ENCODE measurements at places on chromosomes 5 and 9.
A peak's percentile ranks its signal among the peaks of the same experiment; 100 is the strongest.

GRCh38 chr5:80926979-80927656 lies 33.0 kb upstream of the RASGRF2 start:
- DNase-seq, result no peak

DNA sequence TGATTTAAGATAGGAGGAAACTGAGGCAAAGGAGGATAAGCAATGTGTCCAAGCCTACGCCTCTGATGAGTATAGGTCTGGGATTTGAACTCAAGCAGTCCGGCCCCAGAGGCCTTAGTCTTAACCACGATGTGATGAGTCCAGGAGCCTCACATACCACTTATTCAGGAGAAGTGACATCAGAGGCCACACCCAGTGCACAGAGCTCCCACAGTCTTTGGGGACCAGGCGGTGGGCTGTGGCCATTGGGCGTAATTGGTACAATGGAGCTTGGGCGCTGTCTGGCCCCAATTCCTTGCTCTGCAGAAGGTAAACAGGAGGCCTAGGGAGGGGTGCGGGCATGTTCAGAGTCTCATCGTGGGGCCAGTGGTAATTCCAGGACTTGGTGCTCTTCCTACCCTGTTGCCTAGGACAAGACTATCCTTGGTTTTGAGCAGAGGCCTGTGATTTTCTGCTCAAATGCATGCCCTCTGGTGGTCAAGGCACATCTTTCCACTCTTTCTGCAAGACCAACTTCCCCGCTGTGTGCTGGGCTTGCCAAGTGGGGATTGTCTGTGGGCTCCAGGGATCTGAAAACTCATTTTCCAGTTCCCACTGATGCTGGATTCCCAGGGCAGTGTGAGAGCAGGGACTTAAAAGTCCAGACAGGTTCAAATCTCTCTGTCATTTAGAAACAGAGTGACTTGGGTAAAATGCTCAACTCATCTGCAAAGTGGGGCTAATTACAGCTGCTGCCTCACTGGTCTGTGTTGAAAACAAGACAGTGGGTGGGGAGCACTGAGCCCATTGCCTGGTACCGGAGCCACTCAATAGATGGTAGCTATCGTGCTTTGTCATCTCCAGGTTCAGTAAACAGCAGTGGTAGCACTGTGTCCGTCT lies 15.8 kb downstream of the NDST1 start:
- peak; percentile 60 for DNase-seq

- DNase-seq, result no peak
Observed at GRCh38 chr5:170075696-170076095, 30.0 kb upstream of the FOXI1 start.

DNA sequence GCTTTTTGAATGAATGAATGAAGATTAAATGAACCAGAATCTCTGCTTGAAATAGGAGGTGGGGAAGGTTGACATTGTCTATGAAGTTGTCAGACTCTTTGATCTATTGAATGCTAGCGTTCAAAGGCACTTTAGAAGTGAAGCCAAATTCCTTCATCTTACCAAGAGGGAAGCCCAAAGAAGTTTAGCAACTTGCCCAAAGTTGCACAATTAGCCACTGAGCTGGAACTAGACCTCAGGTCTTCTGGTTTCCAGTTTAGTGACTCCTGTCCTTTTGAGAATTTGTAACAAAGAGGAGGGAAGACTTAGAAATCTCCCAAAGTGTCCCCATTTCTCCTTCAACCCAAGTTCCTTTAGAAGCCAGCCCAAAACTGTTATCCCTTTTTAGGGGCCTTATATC lies 20.7 kb upstream of the SLC1A3 start:
- DNase-seq, result no peak

DNA sequence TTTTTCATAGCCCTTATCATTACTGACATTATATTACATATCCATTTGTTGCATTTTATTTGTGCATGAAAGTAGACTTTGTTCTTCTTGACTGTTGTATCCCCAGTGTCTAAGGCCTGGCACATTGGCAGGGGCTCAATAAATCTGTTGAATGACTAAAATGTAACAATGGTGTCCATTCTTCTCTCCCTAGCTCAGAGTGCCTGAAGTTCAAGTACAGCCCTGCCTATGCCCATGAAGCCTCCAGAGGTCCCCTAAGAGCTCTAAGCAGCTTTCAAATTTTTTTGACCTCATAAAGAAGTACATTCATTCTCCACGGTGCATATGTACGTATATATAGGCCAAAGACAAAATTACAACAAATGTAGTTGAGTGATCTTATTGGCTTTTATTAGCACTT lies 4.2 kb upstream of the BSPRY start:
- DNase-seq, result no peak

DNA sequence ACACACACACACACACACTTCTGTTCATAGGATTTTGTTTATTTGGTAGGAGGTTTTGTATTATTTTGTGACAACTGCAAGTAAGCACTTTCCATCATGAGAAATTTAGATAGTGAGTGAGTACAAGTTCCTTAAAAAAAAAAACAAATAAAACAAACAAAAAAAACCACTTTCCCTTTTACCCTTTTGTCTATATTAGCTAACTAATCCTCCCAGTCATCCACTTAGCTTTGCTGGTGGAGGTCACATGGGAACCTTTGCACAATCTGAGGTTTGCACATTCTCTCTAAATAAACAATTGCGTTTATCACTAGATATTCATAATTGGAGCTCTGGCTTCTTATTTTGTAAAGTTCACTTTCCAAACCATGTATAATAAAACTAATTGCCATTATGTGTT lies 6.8 kb downstream of the ITGA1 start:
- no peak for DNase-seq

- DNase-seq, result no peak
Observed at GRCh38 chr9:684941-685340, 156.6 kb upstream of the DMRT1 start.

- DNase-seq, result no peak
Observed at GRCh38 chr5:172417983-172418630, 36.2 kb downstream of the SH3PXD2B start.

Measured in ecto neural progenitor cell (in vitro differentiated cells).